Activated CD8-positive, alpha-beta T cell treated with anti-CD3 and anti-CD28 coated beads for 36 hours (primary cell): ENCODE measurements at places on chromosomes 2 and 18. TPM values are rescaled to one million over a fixed set of nuclear protein-coding genes. Genes with fewer than 3 reads are reported as not detected.

CNRIP1 gene
- not detected for total RNA-seq

TUBA3E gene
- not detected for total RNA-seq

NETO1 gene
- total RNA-seq: not detected

C18orf54 gene
- total RNA-seq: 7.6 TPM

UNC80 gene
- not detected for total RNA-seq

SLC30A3 gene
- 0.32 TPM for total RNA-seq

CXCR1 gene
- not detected for total RNA-seq

DES gene
- total RNA-seq: not detected

ANKRD62 gene
- total RNA-seq: not detected

IL36G gene
- total RNA-seq: not detected

DCDC2C gene
- not detected for total RNA-seq

SGPP2 gene
- total RNA-seq: 3.0 TPM

DNA sequence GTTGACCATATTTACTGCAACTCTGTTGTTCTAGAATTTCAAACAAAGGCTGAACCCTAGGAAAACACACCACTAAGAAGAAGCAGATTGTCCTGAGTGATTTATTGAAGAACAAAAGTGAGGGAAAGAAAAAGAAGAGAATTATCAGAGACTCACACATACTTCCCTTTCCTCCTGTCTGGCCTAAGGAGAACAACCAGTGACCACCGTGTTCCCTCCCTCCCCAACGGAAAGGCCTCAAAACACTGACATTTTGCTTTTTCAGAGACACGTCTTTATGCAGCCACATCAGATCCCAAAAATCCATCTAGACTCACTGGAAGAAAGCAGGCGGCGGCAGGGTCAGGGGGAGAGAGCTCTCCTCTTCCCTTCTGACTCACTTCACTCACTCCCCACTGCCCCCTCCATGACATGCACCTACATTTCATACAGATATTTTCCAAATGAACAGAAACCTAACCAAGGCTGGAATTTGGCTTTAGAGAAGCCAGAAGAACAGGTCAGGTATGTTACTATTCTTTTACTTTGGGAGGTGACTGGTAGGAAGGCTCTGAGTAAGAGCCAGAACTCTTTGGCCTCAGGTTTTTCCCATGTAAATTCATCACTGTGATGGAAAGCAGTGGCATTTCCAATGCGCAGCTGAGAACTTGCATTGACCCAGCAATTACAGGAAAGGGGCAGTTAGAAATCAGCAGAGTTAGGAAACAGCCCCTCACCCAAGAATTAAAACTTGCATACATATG lies 169.9 kb downstream of the BCL11A start:
- no peak overlapping the region for H3K27ac ChIP-seq
- H3K27me3 ChIP-seq: no peaks in the 10 kb centered on the region
- DNase-seq: no peak
- H3K4me3 ChIP-seq: no peak overlapping the region
- no peaks in the 10 kb centered on the region for H3K4me1 ChIP-seq

GRCh38 chr2:23692851-23693605 lies 233.9 kb downstream of the ATAD2B start:
- H3K27ac ChIP-seq: no peak overlapping the region
- DNase-seq: no peak
- no peaks in the 10 kb centered on the region for H3K27me3 ChIP-seq
- H3K36me3 ChIP-seq: no peaks in the 10 kb centered on the region
- H3K4me1 ChIP-seq: no peaks in the 10 kb centered on the region

GRCh38 chr2:99399795-99400194 lies 62.6 kb downstream of the EIF5B start:
- no peak overlapping the region for H3K4me3 ChIP-seq
- no peak for DNase-seq
- no peaks in the 10 kb centered on the region for H3K27me3 ChIP-seq
- H3K36me3 ChIP-seq: peaks cover 53% of the 10 kb centered on the region
- peaks cover 16% of the 10 kb centered on the region for H3K4me1 ChIP-seq

GRCh38 chr2:226256237-226256636 lies 543.4 kb downstream of the IRS1 start:
- no peak overlapping the region for H3K4me3 ChIP-seq
- DNase-seq: no peak
- no peaks in the 10 kb centered on the region for H3K36me3 ChIP-seq
- no peaks in the 10 kb centered on the region for H3K4me1 ChIP-seq
- H3K27ac ChIP-seq: no peak overlapping the region

DNA sequence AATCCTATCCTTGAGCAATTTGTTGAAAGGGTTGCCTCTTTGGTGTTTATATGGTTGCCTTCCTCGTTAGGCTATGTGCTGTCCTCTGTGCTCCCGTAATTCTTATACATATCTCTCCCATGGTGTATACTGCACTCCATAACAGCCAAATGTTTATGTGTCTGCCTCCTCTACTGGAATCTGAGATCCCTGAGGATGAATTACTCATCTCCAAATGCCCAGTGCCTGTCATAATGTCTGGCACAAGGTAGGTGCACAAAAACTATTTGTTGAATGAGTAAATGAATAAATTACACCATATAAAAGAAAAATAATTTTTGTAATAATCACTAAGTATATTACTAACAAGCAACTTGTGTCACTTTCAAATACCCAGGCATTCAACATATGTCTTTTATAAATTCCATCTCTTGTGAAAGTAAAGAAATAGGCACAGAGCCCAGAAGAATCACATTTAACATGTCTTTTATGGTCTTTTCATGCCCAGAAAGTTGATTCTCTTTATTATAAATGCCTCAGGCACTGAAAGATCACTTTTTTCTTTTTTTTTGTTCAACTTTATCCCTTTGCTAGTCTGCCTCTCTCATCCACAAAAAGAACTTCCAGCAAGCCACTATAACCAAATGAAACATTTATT lies 164.9 kb downstream of the CCDC148 start:
- DNase-seq: no peak
- H3K27me3 ChIP-seq: peaks cover 2% of the 10 kb centered on the region
- H3K4me3 ChIP-seq: no peak overlapping the region
- H3K4me1 ChIP-seq: no peaks in the 10 kb centered on the region
- no peak overlapping the region for H3K27ac ChIP-seq

GRCh38 chr2:222753251-222753824 lies 81.9 kb downstream of the MOGAT1 start:
- H3K4me1 ChIP-seq: peaks cover 10% of the 10 kb centered on the region
- H3K4me3 ChIP-seq: no peak overlapping the region
- no peaks in the 10 kb centered on the region for H3K27me3 ChIP-seq
- H3K36me3 ChIP-seq: no peaks in the 10 kb centered on the region
- no peak for DNase-seq
- H3K27ac ChIP-seq: no peak overlapping the region

- no peak overlapping the region for H3K27ac ChIP-seq
- no peaks in the 10 kb centered on the region for H3K4me1 ChIP-seq
- no peak overlapping the region for H3K4me3 ChIP-seq
- DNase-seq: no peak
- no peaks in the 10 kb centered on the region for H3K36me3 ChIP-seq
Observed at GRCh38 chr2:99691926-99692325, 202.1 kb upstream of the REV1 start.

GRCh38 chr2:135685361-135685760 lies 56.3 kb upstream of the UBXN4 start:
- H3K27ac ChIP-seq: no peak overlapping the region
- no peaks in the 10 kb centered on the region for H3K27me3 ChIP-seq
- no peak overlapping the region for H3K4me3 ChIP-seq
- DNase-seq: no peak

DNA sequence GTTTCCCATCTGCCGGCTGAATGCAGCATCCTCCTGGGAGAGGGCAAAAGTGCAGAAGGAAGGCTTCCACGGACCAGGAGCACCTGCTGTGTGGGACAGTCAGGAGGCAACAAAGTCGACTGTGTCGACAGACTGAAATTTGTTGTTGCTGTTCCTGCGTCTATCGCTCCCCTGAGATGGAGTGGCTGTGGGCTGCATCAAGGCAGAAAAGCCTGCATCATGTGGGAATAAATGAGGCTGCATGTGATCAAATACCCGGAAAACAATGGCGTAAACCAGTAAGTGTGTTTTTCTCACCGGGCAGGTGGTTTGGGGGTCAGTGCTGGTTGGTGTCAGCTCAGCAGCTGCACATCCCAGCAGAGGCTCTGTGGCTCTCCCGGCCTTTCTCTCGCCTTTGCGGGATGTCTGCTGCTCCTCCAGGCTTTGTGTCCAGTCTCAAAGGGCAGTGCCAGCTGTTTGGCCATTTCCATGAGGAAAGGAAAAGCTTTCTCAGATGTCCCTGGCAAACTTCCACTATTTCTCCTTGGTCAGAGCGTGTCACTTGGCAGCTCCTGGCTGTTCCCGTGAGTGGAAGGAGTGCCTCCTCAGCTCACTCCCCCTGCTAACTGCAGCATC lies 262.4 kb downstream of the NDUFA10 start:
- H3K4me1 ChIP-seq: no peaks in the 10 kb centered on the region
- H3K27ac ChIP-seq: no peak overlapping the region
- no peaks in the 10 kb centered on the region for H3K36me3 ChIP-seq
- H3K27me3 ChIP-seq: no peaks in the 10 kb centered on the region
- no peak overlapping the region for H3K4me3 ChIP-seq

DNA sequence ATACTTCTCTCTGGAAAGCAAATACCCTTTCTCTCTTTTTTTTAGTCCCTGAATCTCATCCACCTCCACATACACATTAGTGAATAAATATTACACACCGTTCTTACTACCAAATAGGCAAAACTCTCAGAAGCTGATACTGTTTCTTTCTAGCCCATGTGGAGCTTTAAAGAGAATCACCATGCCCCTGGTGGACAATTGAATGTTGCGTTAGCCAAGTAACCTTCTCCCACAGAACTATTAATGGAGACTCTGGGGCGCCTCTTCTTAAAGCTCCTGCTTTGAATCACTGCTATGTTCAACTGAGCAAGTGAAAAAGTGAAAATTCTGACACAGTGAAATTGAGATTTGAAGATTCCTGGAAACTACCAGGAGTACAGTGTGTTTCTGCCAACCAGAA lies 522.8 kb upstream of the CDH7 start:
- DNase-seq: no peak
- no peaks in the 10 kb centered on the region for H3K36me3 ChIP-seq
- no peaks in the 10 kb centered on the region for H3K4me1 ChIP-seq
- H3K4me3 ChIP-seq: no peak overlapping the region

GRCh38 chr2:182144776-182145165 lies 159.1 kb downstream of the PPP1R1C start:
- no peak overlapping the region for H3K27ac ChIP-seq
- DNase-seq: no peak
- no peaks in the 10 kb centered on the region for H3K36me3 ChIP-seq
- H3K4me1 ChIP-seq: no peaks in the 10 kb centered on the region
- no peak overlapping the region for H3K4me3 ChIP-seq
- H3K27me3 ChIP-seq: no peaks in the 10 kb centered on the region

DNA sequence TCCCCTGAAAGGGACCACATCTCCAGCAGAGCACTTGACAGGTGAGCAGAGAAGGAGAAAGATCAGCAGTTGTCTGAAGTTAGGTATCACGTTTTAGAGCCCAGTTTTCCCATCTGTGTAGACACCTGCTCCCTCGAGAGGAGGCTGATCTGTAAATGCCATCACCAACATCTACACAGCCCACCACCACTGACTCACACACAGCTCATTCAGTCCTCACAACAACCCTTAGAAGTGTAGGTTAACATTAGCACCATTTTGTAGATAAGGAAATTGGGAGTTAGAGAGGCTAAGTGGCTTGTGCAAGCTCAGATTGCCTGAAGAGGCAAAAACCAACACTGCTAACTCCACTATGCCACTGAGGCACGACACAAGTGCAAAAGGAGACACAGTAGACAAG lies 37.2 kb upstream of the STAT1 start:
- H3K4me1 ChIP-seq: peaks cover 15% of the 10 kb centered on the region
- H3K4me3 ChIP-seq: no peak overlapping the region
- no peak overlapping the region for H3K27ac ChIP-seq
- peak; percentile 31 for DNase-seq
- peaks cover 14% of the 10 kb centered on the region for H3K36me3 ChIP-seq

GRCh38 chr2:205408696-205409095 lies 273.6 kb upstream of the NRP2 start:
- no peak for DNase-seq
- H3K4me3 ChIP-seq: no peak overlapping the region
- no peaks in the 10 kb centered on the region for H3K4me1 ChIP-seq
- no peaks in the 10 kb centered on the region for H3K36me3 ChIP-seq

DNA sequence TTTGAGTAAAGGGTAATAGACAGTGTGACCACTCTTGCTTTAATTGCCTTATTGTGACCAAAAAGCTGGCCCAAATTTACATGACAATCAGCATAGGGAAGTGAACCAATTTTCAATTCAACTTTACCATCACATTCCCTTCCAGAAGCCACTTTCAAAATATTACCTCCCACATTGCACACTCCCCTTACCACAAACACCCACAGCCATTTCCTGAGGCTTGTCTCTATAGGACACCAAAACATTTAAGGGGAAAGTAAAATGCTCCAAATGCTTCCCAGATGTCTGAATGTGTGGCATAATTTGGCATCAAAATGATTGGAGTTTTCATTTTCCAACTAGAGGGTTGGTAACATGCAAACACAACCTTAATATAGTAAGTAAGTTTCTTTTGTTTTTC lies 616.1 kb downstream of the SLC4A3 start:
- no peaks in the 10 kb centered on the region for H3K36me3 ChIP-seq
- no peaks in the 10 kb centered on the region for H3K4me1 ChIP-seq
- no peaks in the 10 kb centered on the region for H3K27me3 ChIP-seq
- no peak overlapping the region for H3K27ac ChIP-seq

GRCh38 chr2:23900541-23901322 lies 26.2 kb downstream of the ATAD2B start:
- no peak for DNase-seq
- no peaks in the 10 kb centered on the region for H3K27me3 ChIP-seq
- H3K27ac ChIP-seq: no peak overlapping the region

DNA sequence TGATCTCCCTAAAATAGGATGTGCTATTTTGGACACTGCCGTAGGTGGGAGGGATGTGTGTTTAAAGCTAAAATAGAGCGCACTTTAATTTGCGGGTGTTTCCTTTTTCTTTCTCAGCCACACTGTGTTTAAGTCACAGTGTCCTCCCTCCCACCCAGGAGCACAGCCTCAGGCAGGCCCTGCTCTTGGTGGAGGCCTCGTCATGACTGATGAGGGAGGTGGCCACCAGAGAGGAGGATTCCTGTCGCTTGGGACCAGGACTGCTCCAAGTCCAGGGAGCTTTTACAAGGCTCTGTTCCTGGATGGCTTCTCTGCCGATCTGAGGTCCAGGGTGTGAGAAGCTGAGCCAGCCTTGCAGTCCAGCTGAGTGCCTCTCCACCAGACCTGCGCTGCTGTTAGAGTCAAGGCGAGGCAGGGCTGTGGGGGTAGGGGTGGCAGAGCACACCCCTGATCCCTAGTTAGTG lies 33.5 kb downstream of the INPP4A start:
- H3K36me3 ChIP-seq: peaks cover 6% of the 10 kb centered on the region
- peak overlapping the region; percentile 91 for H3K27ac ChIP-seq
- DNase-seq: no peak

GRCh38 chr18:53745224-53745967 lies 479.1 kb downstream of the MBD2 start:
- no peak overlapping the region for H3K27ac ChIP-seq
- no peaks in the 10 kb centered on the region for H3K36me3 ChIP-seq
- no peak overlapping the region for H3K4me3 ChIP-seq
- no peak for DNase-seq
